HFFc6 (cell line): ENCODE measurements at places on chromosomes 4 and X.

DNA sequence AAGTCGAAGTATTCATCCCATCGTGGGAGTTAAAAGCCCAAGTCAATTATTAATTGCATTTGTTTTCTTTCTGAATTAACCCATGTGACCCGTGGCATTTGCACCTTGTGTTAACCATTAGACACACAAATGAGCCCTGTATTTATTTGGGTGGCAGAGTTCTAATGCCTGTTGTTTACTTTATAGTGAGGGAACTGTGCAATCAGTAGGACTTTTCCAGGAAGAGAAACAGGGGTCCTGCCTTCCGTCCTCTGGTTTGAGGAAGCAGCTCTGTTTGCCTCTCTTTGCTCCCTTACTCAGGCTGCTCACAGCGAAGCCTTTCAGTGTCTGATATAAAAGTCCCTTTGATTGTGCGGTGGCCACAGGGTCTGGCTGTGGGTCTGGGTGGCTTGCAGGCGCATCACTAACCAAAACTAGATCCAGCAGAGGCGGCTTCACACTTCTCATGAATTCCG is 263.6 kb downstream of the PTTG2 start:
- peaks cover 33% of the 10 kb centered on the region for H3K27me3 ChIP-seq
- no peak for DNase-seq
- no peak overlapping the region for H3K27ac ChIP-seq
- no peaks in the 10 kb centered on the region for H3K4me1 ChIP-seq

DNA sequence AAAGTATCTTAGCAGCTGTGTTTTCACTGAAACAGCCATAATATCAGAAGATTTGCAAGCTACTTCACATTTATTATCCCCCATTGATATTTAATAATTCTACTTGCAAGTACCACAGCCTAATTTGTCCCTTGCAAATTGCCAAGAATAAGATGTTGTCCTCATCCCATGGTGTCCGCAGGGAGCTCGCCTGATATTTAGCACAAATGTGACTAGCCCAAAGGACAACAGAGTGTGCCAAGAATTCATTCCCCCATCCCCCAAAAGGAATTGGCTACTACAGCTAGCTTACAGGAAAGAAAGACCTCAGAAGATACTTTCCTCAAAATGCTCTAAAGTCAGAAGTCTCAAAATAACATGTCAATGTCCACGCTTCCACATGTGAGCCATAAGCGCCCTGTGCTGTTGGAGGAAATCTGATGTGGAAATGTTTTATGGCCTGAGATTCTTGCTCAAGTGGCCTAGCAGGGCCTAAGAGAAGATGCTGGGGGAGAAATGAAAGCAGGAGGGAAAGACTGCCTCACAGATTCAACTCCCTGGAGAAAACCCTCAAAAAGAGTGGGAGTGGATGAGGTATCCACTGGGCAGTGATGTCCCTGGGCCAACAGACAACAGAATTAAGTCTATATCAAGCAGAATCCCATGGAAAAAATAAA is 111.4 kb downstream of the SH3KBP1 start:
- no peak overlapping the region for H3K27ac ChIP-seq
- H3K4me1 ChIP-seq: peaks cover 18% of the 10 kb centered on the region
- DNase-seq: no peak
- no peaks in the 10 kb centered on the region for H3K36me3 ChIP-seq
- H3K27me3 ChIP-seq: no peaks in the 10 kb centered on the region

DNA sequence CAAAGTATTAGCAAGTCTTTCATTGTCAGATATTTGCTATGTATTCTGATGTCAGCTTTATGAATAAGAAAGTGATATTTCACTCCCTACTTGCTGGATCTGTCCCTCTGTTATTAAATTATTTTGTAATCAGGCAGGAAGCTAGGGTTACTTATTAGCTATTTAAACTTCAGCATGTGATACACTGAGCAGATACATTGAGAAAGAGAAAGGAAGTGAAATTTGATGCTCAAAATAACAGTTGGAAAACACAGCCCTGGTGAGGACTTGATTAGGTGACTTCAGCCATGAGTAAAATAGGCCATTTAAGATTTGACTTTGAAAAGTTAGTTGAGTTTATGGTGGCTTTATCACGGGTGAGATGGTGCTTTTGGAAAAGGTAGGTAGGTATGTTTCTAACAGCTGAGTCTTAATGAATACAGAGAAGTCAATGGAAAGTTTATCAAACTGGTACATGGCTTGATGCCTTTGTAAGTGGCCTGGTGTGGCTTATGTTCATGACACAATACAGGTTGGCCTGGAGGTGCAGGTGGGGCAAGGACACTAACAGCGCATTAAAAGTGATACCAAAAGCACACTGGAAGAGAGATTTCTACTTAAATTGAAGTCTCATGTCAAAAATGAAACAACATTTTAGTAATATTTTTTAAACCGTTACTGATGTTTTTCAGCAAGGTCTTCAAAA is 321.2 kb upstream of the SPOCK3 start:
- H3K27ac ChIP-seq: no peak overlapping the region
- no peaks in the 10 kb centered on the region for H3K4me1 ChIP-seq
- H3K27me3 ChIP-seq: no peaks in the 10 kb centered on the region
- no peak for DNase-seq

- peaks cover 47% of the 10 kb centered on the region for H3K4me1 ChIP-seq
- no peak overlapping the region; the same call in 1 of the 2 replicates for H3K4me3 ChIP-seq
- peaks cover 5% of the 10 kb centered on the region; the same call in 1 of the 2 replicates for H3K27me3 ChIP-seq
- no peaks in the 10 kb centered on the region for H3K36me3 ChIP-seq
Measured at GRCh38 chr4:41709844-41710481, 38.6 kb downstream of the PHOX2B start.

GRCh38 chr4:88880501-88881226 is 176.3 kb downstream of the FAM13A start:
- no peak overlapping the region for H3K4me3 ChIP-seq
- no peak for DNase-seq
- no peaks in the 10 kb centered on the region for H3K36me3 ChIP-seq
- no peaks in the 10 kb centered on the region for H3K4me1 ChIP-seq
- no peaks in the 10 kb centered on the region; the same call in 1 of the 2 replicates for H3K27me3 ChIP-seq

DNA sequence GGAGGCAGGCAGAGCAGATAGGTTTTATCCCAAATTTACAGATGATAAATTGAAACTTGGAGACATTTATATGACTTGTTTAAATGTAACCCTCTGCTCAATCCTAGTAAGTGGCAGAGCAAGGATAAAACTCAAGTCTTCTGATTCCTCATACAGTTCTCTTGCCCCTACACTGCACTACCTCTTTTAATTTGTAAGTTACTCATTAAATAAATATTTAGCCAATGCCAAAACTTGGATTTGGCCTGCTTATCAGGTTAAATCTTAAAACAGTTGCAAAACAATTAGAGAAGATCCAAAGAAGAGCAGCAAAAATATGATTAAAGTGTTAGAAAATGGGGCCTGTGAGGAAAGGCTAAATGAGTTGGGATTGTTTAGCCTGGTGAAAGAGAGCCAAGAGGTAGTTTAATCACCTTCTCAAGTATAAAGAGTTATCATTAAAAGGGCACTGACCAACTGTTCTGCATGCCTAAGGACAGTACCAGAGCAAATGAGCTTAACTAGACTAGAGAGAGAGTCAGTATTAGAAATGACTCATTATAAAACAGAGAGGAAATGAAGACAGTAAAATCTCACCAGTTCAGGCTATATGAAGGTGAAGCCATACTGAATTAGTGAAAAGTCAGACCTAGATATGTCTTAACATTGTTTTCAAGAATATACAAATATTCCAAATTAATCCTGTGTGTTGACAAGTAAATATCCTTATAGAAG is 146.3 kb downstream of the GRIA3 start:
- H3K27me3 ChIP-seq: no peaks in the 10 kb centered on the region
- DNase-seq: peak; percentile 25
- peaks cover 8% of the 10 kb centered on the region for H3K36me3 ChIP-seq
- H3K4me3 ChIP-seq: no peak overlapping the region
- peaks cover 22% of the 10 kb centered on the region for H3K4me1 ChIP-seq

DNA sequence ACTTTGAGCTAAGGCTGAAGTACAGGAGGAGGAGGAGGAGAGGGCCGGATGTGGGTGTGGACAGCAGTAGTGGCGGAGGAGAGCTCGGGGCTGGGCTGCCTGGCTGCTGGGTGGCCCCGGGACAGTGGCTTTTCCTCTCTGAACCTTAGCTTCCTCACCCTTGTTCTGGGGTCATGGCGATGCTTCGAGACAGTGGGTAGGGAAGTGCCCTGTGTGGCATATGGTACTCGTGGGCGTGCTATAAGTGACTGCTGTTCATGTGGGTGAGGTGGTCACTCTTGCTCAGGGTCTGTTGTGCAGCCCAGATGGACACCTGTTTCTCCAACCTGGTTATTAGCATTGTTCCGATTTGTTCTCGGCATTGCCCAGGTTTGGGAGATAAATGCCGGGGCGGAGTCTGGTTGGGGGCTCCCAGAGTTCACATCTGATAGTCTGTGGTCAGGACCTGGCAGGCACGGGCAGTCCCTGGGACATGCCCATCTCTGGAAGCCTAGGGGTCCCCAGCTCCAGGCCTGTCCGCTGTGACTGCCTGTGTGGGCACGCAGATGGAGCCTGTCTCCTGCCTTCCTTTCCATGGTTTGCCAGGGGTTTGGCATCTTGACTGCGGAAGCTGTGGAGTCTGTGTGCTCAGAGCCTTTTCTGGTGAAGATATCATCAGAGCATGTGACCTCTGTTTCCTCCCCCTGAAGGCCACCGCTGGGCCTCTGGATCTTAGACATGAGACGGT is 4.9 kb upstream of the CPZ start:
- H3K27ac ChIP-seq: no peak overlapping the region
- no peak overlapping the region for H3K4me3 ChIP-seq
- no peaks in the 10 kb centered on the region for H3K36me3 ChIP-seq

- no peaks in the 10 kb centered on the region for H3K4me1 ChIP-seq
- H3K4me3 ChIP-seq: no peak overlapping the region
- H3K27me3 ChIP-seq: peaks cover 1% of the 10 kb centered on the region
- no peak overlapping the region for H3K27ac ChIP-seq
Measured at GRCh38 chr4:5924461-5925125, 31.7 kb upstream of the CRMP1 start.

DNA sequence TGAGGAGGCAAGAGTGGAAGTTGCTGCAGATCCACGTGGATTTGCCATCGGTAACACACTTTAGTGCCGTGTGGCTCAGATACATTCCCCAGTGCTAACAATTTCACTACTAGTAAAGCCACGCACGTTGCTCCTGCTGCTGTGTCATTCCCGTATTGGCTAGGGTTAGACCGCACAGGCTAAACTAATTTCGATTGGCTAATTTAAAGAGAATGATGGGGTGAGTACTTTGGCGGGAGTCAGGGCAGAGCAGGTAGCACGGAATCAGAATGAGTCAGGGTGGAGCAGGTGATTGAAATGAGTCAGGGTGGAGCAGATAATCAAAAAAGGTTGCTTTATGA is 1337.5 kb downstream of the FSTL5 start:
- H3K4me3 ChIP-seq: no peak overlapping the region
- H3K27ac ChIP-seq: no peak overlapping the region
- peaks cover 5% of the 10 kb centered on the region; the same call in 1 of the 2 replicates for H3K36me3 ChIP-seq
- no peak for DNase-seq

GRCh38 chr4:41981456-41981855 is at the start of gene DCAF4L1:
Gene DCAF4L1, plus strand, starts transcription at chr4:41981756. Its CDS starts 37 bp downstream, at chr4:41981793.
- no peaks in the 10 kb centered on the region for H3K36me3 ChIP-seq
- H3K27me3 ChIP-seq: peaks cover 1% of the 10 kb centered on the region; the same call in 1 of the 2 replicates
- DNase-seq: no peak

GRCh38 chrX:118853596-118853995 is 30.0 kb downstream of the ZCCHC12 start:
- no peaks in the 10 kb centered on the region for H3K4me1 ChIP-seq
- DNase-seq: no peak
- no peak overlapping the region for H3K4me3 ChIP-seq
- peaks cover 4% of the 10 kb centered on the region; the same call in 1 of the 2 replicates for H3K27me3 ChIP-seq
- no peak overlapping the region for H3K27ac ChIP-seq

- H3K27ac ChIP-seq: no peak overlapping the region
- DNase-seq: no peak
- H3K27me3 ChIP-seq: no peaks in the 10 kb centered on the region; the same call in 1 of the 2 replicates
- H3K4me3 ChIP-seq: no peak overlapping the region
- H3K4me1 ChIP-seq: peaks cover 14% of the 10 kb centered on the region
Measured at GRCh38 chr4:123365412-123365811, 31.2 kb upstream of the SPRY1 start.

DNA sequence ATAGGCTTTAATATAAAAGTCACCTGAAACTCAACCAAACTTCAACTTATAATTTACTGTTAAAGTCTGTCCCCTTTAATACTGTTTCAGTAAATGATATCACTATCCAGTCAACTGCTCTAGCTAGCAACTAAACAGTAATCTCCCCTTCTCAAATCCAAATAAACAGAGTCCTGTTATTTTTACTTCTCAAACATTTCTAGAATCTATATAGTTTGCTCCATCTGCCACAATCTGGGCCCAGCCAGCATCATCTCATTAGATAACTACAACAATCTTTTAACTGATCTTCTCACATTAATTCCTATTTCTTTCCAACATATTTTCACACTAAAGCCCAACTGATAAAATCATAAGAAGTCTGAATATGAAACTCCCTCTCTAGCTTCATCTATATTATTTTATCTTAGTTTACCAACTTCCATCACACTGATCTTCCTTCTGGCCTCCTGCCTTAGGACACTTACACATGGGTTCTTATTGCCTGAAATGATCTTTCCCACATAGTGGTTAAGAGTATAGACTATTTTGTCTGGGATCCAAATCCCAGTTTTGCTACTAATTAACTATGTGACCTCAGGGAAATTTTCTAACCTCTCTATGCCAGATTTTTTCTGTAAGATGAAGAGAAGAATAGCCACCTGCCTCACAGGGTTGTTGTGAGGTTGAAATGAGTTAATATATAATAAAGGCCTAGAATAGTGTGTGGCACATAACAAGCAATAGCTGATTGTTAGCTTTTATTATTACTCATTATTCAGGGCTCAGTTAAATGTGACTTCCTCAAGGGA is 18.6 kb downstream of the TBCK start:
- H3K27ac ChIP-seq: no peak overlapping the region
- peaks cover 12% of the 10 kb centered on the region for H3K4me1 ChIP-seq
- H3K36me3 ChIP-seq: peaks cover 15% of the 10 kb centered on the region
- no peak overlapping the region for H3K4me3 ChIP-seq

DNA sequence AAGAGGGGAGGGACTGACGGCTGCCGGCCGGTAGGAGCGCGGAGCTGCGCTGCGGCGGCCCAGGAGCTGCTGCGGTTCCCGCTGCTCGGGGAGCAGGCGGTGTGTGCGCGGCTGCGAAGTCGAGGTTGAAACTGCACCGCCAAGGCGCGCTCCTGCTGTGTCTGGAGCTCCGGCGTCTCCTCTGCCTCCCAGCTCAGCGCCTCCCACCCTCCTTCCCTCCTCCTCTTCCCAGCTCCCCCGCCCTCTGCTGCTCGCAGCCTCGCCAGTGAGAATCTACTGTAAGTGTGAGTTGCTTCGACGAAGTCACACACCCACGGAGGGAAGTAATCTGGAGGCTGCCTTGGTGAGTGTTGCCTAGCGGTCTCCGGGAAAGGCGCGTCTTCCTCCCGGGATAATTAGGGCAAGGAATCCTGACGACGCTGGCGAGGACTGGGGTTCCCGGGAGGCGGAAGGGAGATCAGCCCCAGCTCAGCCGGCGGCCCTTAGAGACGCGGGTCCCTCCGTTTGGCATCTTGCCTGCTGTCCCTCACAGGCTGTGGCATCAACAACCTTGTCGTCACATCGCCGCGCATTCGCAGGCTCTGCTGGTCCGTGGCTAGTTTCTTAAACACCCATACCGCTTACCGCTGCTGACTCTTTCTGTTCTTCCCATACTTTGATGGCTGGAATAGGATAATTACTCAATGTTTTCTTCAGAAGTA is at the start of gene EPHA5:
Gene EPHA5, minus strand, starts transcription at position 159 of the 701 bp plus-strand sequence. CDS start 747 bp downstream, outside the sequence.
- peak within 1 kb of the TSS; percentile 69 for H3K4me3 ChIP-seq
- DNase-seq: no peak
- H3K4me1 ChIP-seq: peaks cover 20% of the 10 kb centered on the region
- H3K27me3 ChIP-seq: peaks cover 21% of the 10 kb centered on the region
- H3K27ac ChIP-seq: no peak within 1 kb of the TSS
- H3K36me3 ChIP-seq: no peaks in the 10 kb centered on the region
